ENCODE measurements at places on chromosomes 5 and 9.

- no peaks in the 10 kb centered on the region for H3K4me1 ChIP-seq
- H3K36me3 ChIP-seq: no peaks in the 10 kb centered on the region
- H3K27me3 ChIP-seq: no peaks in the 10 kb centered on the region
These were observed 386.0 kb upstream of the KLF4 start for GRCh38 chr9:107875571-107875980.

GRCh38 chr9:118896324-118897000 lies 472.8 kb downstream of the BRINP1 start:
- no peak overlapping the region for H3K4me3 ChIP-seq
- no peak overlapping the region for H3K27ac ChIP-seq
- H3K36me3 ChIP-seq: no peaks in the 10 kb centered on the region

GRCh38 chr5:93130624-93131490 lies 450.2 kb downstream of the NR2F1-AS1 start:
- H3K27ac ChIP-seq: peak overlapping the region; percentile 40
- no peaks in the 10 kb centered on the region for H3K36me3 ChIP-seq
- no peak for DNase-seq
- peaks cover 18% of the 10 kb centered on the region for H3K4me1 ChIP-seq
- no peaks in the 10 kb centered on the region for H3K27me3 ChIP-seq

DNA sequence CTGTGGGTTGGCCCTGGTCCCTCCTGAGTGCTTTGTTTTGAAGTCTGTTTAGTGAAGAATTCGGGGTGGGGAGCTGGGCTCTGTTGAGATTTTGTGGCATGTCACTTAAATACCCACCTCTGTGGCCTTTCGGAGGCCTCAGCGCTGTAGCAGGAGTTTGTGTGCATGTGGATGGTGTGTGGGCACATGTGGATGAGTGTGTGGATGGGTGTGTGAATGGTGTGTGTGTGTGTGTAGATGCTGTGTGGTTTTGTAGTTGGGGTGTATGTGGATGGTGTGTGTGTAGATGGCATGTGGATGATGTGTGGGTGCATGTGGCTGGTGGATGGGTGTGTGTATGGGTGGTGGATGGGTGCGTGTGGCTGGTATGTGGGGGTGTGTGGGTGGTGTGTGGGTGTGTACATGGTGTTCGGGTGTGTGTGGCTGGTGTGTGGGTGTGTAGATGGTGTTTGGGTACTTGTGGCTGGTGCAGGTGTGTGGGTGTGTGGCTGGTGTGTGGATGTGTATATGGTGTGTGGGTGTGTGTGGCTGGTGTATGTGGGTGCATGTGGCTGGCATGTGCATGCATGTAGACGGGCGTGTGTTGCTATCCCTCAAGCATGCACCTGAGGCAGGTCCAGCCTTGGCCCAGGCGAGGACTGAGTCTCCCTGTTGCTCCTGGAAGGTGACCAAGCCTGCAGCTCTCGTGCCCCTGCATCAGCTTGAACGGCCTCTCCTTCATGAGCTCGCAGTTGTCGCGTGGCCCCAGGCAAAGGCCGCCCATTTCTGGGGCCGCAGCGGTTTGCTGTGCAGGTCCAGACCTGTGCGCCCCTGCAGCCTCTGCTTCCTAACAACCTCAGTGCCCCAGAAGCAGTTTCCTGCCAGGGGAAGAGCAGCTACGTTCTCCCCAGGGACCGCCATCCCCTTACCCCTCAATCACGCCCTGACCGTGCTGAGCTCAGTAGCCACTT lies 54.0 kb upstream of the FCN2 start:
- no peaks in the 10 kb centered on the region for H3K36me3 ChIP-seq
- H3K27ac ChIP-seq: no peak overlapping the region
- H3K4me1 ChIP-seq: peaks cover 4% of the 10 kb centered on the region
- H3K4me3 ChIP-seq: no peak overlapping the region
- no peaks in the 10 kb centered on the region for H3K27me3 ChIP-seq

- H3K4me3 ChIP-seq: no peak overlapping the region
- H3K27ac ChIP-seq: no peak overlapping the region
- H3K27me3 ChIP-seq: no peaks in the 10 kb centered on the region
- no peak for DNase-seq
These were observed 30.2 kb downstream of the CDHR2 start for GRCh38 chr5:176579323-176579722.

GRCh38 chr5:136749016-136749415 lies 383.7 kb upstream of the TRPC7 start:
- no peak overlapping the region for H3K4me3 ChIP-seq
- no peaks in the 10 kb centered on the region for H3K4me1 ChIP-seq
- no peak for DNase-seq
- H3K36me3 ChIP-seq: no peaks in the 10 kb centered on the region
- H3K27ac ChIP-seq: no peak overlapping the region

GRCh38 chr5:72433522-72433921 lies 73.7 kb downstream of the ZNF366 start:
- no peak for DNase-seq
- no peaks in the 10 kb centered on the region for H3K36me3 ChIP-seq
- H3K4me1 ChIP-seq: peaks cover 48% of the 10 kb centered on the region
- peak overlapping the region; percentile 57 for H3K27ac ChIP-seq

DNA sequence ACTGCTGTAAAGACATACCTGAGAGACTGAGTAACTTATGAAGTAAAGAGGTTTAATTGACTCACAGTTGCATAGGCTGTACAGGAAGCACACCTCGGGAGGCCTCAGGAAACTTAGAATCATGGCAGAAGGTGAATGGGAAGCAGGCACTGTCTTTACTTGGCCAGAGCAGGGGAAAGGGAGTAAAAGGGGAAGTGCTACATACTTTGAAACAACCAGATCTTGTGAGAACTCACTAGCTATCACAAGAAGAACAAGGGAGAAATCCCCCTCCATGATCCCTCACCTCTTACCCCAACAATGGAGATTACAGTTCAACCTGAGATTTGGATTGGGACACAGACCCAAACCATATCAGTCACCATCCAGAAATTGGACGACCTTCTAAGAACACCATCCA lies 1285.8 kb upstream of the CDH9 start:
- DNase-seq: no peak
- H3K4me3 ChIP-seq: no peak overlapping the region
- H3K4me1 ChIP-seq: no peaks in the 10 kb centered on the region
- H3K36me3 ChIP-seq: no peaks in the 10 kb centered on the region
- H3K27ac ChIP-seq: no peak overlapping the region
- H3K27me3 ChIP-seq: no peaks in the 10 kb centered on the region

DNA sequence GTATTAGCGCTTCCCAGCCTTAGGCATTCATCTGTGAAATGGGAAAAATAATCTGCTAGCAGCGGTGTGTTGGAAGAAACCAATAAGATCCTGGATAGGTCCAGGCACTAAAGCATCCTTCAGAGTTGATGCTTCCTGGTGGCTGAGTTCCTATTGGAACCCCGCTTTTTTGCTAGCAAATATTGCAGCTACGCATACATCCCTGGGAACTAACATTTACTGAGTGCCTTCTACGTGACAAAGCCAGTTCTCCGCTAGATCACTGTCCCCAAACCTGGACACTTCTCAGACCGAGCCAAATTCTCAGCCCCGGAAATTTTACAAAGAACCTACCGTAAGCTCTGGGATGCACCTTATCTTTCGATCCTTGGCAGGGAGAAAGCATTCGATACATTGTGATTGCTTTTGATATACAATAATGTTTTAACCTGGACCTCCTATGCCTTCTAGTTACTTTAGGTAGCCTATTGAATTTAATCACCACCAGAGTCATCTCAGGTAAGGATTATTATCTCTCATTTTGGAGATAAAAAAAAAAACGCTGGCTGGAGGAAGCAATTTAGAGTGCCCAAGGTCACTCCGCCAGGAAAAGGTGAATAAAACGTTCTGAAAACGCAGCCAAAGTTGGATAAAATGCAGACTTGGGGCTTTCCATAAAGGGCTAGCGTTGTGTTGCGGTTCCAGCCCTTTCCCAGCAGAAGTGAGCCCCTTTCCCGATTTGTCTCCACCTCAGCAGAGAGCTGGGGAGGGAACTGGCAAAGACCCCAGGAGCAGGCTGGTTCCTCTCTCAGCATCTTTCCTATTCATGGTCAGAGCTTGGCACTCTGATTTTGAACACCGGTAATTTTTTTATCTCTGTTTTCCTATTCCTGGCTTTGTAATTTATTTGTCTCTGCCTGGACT lies 2.6 kb upstream of the MSX2 start:
- no peaks in the 10 kb centered on the region for H3K27me3 ChIP-seq
- H3K27ac ChIP-seq: no peak overlapping the region
- no peak overlapping the region for H3K4me3 ChIP-seq
- DNase-seq: no peak
- no peaks in the 10 kb centered on the region for H3K36me3 ChIP-seq

DNA sequence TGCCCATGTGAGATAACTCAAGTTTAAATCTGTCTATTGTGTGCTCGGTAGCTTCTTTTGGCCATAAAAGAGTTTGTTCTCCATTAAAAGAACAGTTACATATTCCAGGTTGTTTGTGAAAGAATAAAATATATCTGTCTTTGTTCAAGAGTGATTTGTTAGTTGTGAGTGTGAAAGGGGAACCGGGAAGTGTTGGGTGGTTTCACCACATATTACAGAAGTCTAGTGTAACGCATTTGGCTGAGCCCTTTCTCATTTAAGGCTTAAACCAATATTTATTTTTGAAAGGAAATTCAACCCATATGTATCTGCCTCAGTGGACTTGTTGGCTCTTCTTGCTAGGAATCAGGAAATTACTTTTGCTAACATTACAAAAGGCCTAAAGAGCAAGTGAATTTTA lies 54.1 kb upstream of the DMRTA1 start:
- DNase-seq: no peak
- no peak overlapping the region for H3K27ac ChIP-seq
- no peak overlapping the region for H3K4me3 ChIP-seq
- H3K27me3 ChIP-seq: no peaks in the 10 kb centered on the region

GRCh38 chr5:178318382-178318781 lies 85.8 kb upstream of the PHYKPL start:
- H3K27me3 ChIP-seq: no peaks in the 10 kb centered on the region
- no peaks in the 10 kb centered on the region for H3K4me1 ChIP-seq
- H3K36me3 ChIP-seq: no peaks in the 10 kb centered on the region
- no peak overlapping the region for H3K27ac ChIP-seq
- DNase-seq: no peak
- H3K4me3 ChIP-seq: no peak overlapping the region

GRCh38 chr5:1118231-1118698 lies 6.4 kb upstream of the SLC12A7 start:
- H3K4me3 ChIP-seq: no peak overlapping the region
- H3K36me3 ChIP-seq: no peaks in the 10 kb centered on the region
- H3K4me1 ChIP-seq: peaks cover 23% of the 10 kb centered on the region
- H3K27ac ChIP-seq: peak overlapping the region; percentile 57
- no peaks in the 10 kb centered on the region for H3K27me3 ChIP-seq

- DNase-seq: no peak
- H3K4me1 ChIP-seq: peaks cover 16% of the 10 kb centered on the region
- no peak overlapping the region for H3K4me3 ChIP-seq
- H3K27me3 ChIP-seq: no peaks in the 10 kb centered on the region
- H3K36me3 ChIP-seq: no peaks in the 10 kb centered on the region
These were observed 4.3 kb upstream of the AHRR start for GRCh38 chr5:317086-317811.

- DNase-seq: no peak
- H3K36me3 ChIP-seq: no peaks in the 10 kb centered on the region
- H3K27me3 ChIP-seq: no peaks in the 10 kb centered on the region
- H3K4me1 ChIP-seq: peaks cover 64% of the 10 kb centered on the region
- peak overlapping the region; percentile 86 for H3K4me3 ChIP-seq
These were observed 535 bp upstream of the NFIB start for GRCh38 chr9:14314424-14314928.

GRCh38 chr5:136246122-136246521 lies 53.2 kb upstream of the SMIM32 start:
- no peak overlapping the region for H3K4me3 ChIP-seq
- H3K27me3 ChIP-seq: no peaks in the 10 kb centered on the region
- no peaks in the 10 kb centered on the region for H3K4me1 ChIP-seq
- no peak overlapping the region for H3K27ac ChIP-seq
- H3K36me3 ChIP-seq: no peaks in the 10 kb centered on the region

Measured in vagina (tissue), 2 donors.